ENCODE measurements at places on chromosomes 5 and 9.

DNA sequence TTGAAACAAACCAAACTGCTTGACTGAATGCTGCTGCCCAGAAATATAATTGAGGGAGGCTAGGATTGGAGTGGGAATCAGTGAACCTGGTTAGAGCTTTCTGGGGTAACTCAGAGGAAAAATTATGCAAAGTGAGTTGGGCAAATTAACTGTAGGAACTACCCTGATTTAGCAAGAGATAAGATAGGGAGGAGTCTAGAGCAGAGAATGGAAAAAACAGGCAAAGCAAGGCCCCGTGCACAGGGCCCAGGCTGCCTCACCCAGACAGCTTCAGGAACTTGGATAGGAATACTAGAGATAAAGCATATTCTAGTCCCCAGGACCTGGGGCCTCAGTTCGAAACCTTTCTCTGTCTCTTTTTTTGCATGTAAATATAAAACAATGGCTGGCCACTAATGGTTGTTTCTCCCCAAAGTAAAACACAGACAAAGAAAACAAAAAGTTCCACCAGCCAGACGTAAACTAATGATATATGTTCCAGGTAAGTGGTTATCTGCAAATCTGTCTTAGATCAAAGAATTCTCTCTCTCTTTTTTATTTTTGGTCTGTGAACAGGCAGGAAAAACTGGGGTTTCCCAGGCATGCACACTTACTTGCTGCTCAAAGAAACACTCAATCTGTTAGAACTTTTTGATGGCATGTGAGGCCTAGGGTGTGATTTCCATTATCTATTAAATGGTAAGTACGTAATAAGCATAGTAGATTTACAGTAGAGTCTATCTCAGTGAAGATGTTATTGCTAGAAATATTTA, 168.1 kb upstream of the MAP3K1 start:
- DNase-seq: no peak

- peak; percentile 74 for DNase-seq
These were observed 294.0 kb downstream of the YTHDC2 start for GRCh38 chr5:113807427-113807991.

DNA sequence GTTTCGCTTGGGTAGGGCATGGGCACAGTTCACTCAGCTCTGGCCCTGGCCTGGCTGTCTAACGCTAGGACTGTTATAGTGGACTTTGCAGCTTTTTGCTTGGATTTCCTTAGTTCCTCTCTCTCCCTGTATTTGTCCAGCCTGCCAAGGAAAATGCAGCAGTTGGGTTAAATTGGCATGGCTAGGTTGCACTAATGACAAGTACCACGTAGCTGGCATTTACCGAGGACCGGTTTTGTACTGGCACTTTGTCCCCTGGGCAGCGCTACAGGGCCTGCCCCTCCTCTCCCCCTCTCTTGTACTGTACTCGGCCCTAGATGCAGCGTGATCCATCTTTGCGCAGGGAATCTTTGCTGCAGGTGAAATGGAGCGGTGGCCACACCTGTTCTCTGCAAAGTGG, 2.4 kb downstream of the WDR5 start:
- no peak for DNase-seq

DNA sequence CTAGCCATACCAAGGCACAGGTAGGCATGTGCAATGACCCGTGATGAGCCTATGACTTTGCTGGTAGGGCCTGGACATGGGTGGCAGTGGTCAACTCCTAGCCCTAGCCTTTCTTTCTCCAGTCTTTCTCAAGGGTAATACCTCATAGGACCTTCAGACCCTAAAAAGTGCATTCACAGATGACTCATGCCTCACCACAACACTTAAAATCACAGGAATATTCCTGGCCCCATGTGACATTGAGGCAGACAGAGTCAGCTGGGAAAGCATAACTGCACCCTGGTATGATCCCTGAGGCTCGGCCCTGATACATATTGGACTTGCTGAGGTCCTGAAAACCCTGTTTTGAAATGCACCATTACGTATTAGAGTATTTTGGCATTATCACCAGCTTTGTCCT, 449.5 kb downstream of the HINT1 start:
- no peak for DNase-seq

DNA sequence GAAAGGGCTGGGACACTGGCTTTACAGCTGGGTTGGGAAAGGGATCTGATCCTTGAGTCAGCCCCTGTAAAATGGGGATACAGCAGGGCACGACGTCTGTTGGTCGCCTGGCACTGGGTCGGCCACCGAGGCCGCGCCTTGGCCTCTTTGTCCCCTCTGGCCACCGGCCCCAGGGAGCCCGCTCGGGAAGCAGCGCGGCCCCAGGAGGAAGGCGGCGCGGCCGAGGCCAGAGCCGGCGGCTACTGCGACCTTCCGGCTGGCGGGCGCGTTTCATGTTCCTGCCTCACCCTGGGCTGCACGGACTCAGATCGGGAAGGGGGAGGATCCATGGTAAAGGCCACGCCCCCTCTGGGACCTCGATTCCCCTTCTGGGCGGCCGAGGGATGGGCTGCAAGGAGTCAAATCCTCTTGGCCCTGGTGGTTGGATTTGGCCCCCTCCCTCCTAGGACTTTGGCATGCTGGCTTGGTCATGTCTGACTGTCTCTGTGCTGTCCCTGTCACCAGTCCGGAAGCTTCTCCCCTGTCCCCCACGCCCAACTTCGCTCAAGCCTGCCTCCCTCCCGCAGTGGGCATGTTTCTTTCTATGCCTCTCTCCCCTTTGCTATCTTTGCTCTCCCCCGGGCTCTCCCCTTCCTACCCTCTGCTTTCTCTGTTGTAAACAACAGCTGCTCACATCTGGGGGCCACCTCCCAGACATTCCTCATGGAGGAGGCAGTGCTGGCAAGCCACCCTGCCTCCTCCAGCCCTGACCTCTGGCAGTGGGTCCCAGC, 25.8 kb downstream of the FPGS start:
- DNase-seq: peak; percentile 89

GRCh38 chr9:9791611-9792010, 821.2 kb downstream of the PTPRD start:
- DNase-seq: no peak

DNA sequence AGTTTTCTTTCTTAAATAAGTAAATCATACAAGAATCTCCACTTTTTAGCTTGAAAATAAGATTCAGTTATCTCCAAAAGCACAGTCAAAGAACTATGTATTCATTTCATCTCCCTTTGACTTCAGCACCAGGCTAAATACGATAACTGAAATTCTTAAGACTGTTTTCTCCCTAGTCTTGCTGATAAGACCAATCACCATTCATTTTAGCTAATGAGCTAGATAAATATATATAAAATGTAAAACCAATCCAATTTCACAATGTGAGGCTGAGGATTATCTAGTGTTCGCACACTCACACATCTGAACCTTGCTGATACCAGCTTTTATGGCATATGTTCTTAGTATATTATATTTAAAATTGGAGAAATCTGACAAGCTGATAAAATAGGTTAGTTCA, 17.3 kb upstream of the ZNF622 start:
- DNase-seq: no peak

DNA sequence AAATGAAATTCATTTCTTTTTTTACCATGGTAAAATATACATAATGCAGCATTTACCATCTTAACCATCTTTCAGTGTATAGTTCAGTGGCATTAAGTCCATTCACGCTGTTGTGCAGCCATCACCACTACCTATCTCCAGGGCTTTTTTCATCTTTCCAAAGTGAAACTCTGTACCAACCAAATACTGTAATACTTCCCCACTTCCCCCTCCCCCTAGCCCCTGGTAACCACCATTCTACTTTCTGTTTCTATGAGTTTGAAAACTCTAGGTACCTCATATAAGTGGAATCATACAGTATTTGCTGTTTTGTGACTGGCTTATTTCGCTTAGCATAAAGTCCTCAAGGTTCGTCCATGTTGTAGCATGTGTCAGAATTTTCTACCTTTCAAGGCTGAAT, 23.4 kb downstream of the SPAAR start:
- no peak for DNase-seq

DNA sequence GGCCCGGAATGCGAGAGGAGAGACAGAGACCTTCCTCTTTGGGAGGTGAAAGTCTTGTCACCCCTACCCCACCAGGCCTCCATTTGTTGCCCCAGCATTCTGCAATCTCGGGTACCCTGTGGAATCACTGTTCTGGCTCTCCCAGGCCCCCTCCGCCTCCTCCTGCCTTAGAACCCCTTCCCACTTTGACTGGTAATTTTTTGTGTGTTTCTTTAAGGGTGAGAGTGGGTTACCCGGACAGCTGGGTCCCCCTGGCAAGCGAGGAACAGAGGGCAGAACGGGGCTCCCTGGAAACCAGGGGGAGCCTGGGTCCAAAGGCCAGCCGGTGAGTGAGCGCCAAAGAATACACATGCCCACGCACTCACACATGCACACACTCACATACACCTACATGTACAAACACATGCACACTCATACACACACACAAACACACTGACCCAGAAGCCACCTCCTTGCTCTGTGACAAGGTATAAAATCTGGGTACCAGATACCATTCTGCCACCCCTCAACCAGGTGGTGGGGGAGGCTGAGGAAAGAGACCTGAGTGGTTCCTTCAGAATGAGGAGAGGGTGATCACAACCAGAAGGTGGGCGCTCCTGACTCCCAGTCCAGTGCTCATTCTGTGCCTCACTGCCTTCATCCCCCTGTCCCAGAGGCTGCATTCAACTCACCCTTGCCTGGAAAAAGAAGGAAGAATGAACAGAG, 30.9 kb upstream of the ORM1 start:
- DNase-seq: no peak

GRCh38 chr9:99749641-99750040, 72.0 kb upstream of the NR4A3 start:
- no peak for DNase-seq

DNA sequence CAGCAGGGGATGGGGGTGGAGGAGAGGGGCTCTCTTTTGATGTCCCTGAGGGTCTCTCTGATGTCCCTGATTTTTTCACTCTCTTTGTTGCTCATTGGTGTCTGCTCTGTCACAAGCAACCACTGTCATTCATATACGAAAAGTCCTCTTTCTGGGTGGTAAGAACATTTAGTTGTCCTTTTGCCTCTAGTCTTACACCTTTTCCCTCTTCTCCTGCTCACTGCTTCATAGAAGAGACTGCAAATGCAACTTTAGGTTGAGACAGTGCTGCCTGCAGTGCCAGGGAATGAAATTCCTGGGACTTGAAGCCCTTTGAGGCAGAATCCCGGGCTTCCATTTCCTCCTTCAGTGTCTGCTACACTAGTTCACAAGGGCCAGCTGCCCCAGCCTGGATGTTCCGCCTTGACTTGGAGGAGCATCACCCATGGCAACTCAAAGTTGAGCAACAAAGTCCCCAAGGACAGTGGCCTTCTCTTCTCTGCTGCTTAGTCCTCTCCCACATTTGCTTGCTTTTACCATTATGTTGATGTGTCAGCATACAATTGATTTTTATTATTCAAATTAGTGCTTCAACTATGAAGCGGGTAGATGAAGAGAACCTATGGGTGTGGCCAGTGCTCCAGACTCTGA, 94.7 kb upstream of the RUSC2 start:
- DNase-seq: no peak

DNA sequence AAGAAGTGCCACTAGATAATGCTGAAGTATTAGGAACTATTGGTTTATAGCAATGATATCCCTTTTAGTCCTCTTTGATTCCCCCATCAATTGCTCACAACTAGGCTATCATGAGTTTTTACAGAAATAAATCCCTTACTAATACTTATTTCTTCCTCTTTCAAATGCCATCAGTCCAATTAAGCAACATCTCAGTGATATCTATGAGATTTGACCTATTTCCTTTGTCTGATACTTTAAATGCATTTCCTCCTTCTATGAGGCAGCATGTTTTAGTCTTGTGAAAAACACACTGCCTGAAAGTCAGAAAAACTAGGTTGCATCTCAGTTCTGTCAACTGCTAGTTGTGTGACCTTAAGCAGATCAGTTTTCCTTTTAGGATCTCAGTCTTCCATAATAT, 101.6 kb downstream of the FBXW11 start:
- no peak for DNase-seq

DNA sequence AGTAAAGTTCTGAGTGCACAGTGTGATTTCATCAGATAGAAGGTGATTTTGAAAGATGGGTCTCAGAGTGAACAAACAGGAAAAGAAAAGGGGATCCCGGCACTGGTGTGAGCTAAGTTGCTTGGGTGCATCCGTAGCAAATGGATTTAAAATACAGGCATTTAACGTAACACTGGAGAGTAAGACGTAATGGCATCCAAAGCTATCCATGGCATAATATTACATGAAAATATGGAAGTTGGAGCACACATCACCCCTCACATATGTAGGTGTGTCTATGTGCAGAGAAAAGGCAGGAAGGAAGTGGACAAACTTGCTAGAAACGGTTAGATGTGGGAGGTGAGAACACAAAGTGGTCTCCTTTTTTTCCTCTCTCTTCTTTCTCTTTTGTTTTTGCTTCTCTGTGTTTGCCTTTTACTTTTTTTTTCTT, 38.2 kb upstream of the SEMA4D start:
- DNase-seq: no peak

DNA sequence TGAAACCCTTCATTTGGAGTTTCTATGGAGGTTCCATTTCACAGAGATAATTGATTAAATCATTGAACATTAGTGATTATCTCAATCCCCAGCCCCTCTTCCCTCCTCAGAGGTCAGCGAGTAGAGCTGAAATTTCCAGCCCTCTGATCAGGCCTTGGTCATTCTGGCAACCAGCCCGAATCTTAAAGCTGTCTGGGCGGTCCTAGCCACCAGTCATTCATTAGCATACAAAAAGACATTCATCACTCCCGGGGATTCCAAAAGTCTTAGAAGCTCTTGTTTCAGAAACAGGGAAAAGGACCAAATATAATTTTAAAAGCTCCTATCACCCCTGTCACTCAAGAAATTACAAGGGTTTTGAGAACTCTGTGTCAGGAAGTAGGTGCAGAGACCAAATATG, 41.3 kb downstream of the ZNF474 start:
- no peak for DNase-seq

Data from left hindlimb (tissue), 1 donor.